ENCODE measurements at places on chromosomes 4 and X.

DNA sequence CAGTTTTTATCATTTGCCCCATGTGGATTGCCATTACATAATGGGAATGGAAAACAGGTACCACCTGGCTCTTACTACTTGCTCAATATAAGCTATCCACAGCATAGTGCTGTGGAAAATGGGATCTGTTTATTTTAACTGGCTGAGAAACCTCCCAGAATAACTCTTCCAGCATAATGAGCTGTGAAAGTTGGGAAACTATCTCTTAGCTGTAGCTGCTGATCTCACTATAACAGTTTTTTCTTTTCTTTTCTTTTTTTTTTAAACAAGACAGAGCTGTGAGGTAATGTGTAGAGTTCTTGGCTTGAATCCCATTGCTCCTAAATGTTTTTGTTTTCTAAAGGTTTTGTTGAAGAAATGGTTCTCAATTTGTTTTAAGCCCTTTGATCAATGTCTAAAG lies 988.3 kb downstream of the PCDH19 start:
- no peak for DNase-seq

GRCh38 chr4:4913628-4914027 lies 54.2 kb downstream of the MSX1 start:
- DNase-seq = no peak

- no peak for DNase-seq
Measured at GRCh38 chr4:140099983-140100382, 54.0 kb downstream of the MAML3 start.

- DNase-seq = no peak
Measured at GRCh38 chr4:97027728-97028410, 1115.4 kb downstream of the STPG2 start.

DNA sequence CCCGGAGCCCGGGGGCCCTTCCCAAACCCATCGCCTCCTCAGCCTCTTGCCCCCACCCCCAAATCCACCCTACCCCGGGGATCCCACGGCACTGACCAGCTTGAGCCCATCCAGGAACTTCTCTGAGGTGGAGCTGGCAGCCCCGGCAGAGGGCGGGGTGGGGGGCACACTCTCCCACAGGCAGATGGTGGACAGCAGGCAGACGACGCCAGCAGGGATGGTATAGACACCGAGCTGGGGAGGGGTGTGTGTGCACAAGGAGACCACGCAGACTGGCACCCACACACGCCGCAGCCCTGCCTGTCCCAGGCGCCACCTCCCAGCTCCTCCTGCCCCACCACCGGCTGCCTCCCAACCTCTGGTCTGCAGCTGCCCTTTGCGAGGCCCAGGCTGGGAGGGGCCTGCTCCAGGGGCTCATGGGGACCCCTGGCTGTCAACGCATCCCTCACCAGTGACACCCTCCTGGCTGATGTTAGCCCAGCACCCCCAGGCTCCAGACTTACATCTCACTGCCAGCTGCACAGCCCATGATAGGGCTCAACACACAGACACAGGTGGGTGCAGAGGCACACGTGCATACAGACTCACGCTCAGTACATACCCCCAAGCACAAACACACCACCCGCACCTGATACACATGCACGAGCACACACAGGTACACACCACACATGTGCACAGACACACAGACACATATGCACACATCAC lies 4.2 kb downstream of the SLC49A3 start:
- no peak for DNase-seq

- DNase-seq = no peak
Measured at GRCh38 chr4:144449611-144450010, 196.3 kb upstream of the HHIP start.

GRCh38 chrX:20132666-20133065 lies 9.0 kb downstream of the EIF1AX start:
- DNase-seq = no peak

GRCh38 chr4:165222651-165222994 lies 15.3 kb downstream of the KLHL2 start:
- no peak for DNase-seq

- DNase-seq = no peak
Measured at GRCh38 chr4:181933471-181933870, 309.7 kb upstream of the TENM3 start.

GRCh38 chr4:170526471-170526870 lies 436.7 kb upstream of the AADAT start:
- no peak for DNase-seq

DNA sequence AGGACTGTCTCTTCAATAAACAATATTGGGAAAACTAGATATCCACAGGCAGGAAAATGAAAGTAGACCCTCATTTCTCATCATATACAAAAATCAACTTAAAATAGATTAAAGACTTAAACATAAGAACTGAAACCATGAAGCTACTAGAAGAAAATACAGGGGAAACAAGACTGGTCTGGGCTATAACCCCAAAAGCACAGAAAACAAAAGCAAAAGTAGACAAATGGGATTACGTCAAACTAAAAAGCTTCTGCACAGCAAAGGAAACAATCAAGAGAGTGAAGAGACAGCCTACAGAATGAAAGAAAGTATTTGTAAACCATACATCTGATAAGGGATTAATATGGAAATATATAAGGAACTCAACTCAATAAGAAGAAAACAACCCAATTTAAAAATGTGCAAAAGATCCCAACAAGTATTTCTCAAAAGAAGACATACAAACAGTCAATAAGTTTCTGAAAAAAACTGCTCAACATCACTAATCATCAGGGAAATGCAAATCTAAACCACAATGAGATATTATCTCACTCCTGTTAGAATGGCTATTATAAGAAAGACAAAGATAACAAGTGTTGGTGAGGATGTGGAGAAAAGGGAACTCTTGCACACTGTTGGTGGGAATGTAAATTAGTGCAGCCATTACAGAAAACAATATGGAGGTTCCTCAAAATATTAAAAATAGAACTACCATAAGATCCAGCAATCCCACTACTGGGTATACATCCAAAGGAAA lies 325.3 kb upstream of the RASGEF1B start:
- no peak for DNase-seq

GRCh38 chr4:164538097-164538496 lies 215.8 kb upstream of the SMIM31 start:
- DNase-seq = no peak

DNA sequence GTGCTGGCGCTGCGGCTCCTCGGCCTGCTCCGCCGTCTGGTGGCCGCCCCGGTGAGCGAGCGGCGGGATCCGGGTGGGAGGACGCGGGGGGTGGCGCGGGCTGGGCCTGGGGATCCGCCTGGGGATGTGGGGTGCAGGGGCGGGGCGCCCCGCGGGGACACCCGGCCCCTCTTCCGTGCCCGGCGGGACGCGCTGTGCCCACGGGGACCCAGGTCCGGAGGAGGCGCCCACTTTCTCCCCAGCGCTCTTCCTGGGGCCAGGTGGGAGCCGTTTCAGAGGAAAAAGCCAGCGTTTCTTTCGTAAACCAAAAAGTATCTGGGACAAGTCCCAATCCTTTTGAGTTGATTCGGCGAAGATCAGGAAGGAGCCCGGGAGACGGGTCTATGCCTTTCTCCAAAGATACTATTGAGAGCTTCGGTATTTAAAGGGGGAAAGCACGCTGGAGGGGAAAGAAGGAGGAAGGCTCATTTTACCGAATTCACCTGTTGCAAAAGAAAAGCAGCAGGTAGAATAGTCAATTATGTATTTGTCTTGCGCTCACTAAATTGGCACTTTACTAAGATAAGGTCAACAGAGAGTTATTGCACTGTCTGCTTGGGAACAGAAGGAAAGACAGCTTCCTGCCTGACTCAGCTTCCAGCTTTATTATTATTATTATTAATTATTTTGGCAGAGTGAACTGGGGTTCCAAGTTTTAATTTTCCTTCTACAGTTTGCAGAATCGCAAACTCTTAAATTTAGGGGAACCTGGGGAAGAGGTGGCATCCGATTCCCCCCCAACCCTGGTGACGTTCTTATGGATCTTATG lies 81.5 kb upstream of the CD99 start:
- DNase-seq = no peak

- DNase-seq = no peak
Measured at GRCh38 chr4:106695501-106696262, 327.1 kb upstream of the GIMD1 start.

DNA sequence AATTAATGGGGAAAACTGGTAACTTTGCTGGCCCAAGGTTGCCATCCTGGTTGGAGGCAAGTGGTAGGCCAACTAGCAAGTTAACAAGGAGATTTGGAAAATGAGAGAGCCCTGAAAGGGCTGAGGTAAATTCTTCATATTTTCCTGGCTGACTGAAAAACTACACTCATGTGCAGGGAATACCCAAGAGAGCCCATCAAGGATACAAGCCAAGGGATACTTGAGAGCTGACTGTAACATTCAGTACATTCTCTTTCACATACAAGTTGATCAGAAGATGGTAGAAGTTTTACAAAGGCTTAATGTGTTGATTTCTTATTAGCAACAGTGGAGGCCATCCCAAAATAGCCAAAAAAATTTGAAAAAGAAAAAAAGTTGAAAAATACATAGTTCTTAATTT lies 33.3 kb downstream of the IL2 start:
- no peak for DNase-seq
